Activated T-cell treated with anti-CD3 and anti-CD28 coated beads, Interleukin-2, amount 50 U/mL, for 4 hours (primary cell): ENCODE measurements at places on chromosomes 6 and 20. TPM values are rescaled to one million over a fixed set of nuclear protein-coding genes. Genes with fewer than 3 reads are reported as not detected.

GRCh38 chr6:16327777-16328325 is 89.5 kb downstream of the GMPR start:
- no peak for DNase-seq

GRCh38 chr6:91243436-91243835 is 656.6 kb upstream of the MAP3K7 start:
- no peak for DNase-seq

- DNase-seq = no peak
Measured at GRCh38 chr6:73394577-73395354, at the start of gene DDX43. Gene DDX43 (plus strand): TSS chr6:73394828. CDS start chr6:73394906, 78 bp downstream.

The PNPLA1 gene
- total RNA-seq = 0.13 TPM

DNA sequence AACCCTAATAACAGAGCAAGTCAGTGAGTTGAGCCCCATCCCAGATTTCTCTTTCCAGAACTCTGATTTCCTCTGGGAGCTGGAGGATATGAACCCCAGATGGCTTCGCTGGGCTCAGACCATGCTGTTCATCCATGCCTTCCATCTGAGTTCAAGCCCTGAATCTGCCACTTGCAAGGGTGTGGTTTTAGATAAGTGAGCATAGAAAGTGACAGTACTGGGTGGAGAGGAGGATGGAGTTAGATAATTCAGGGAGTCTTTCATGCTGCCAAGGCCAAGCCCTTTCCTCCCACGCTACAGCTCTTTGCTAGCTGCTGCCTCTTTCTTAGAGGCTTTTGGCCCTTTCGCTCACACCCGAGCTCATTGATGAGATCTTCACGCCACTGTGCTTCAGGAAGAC is 57.2 kb upstream of the MAFB start:
- no peak for DNase-seq

The BPIFB4 gene
- not detected for total RNA-seq

DNA sequence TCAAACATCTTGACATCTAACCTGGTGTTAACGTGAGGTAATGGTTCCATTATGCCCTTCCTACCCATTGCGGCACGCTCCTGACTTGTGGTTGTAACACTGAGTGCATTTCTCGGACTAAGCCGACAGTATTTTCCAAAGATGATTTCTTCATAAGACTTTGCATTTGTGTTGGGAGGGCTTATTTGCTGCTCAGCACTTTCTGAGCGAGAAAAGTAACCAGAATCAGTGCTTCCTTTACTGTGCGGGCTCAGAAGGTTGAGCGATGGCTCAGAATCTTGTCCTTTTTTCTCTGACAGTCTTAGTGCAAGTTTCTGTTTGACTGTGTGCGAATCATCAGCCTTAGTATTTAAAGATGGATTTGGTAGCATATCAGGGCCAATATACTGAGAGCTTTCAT is 171.7 kb downstream of the HIVEP2 start:
- DNase-seq = no peak

DNA sequence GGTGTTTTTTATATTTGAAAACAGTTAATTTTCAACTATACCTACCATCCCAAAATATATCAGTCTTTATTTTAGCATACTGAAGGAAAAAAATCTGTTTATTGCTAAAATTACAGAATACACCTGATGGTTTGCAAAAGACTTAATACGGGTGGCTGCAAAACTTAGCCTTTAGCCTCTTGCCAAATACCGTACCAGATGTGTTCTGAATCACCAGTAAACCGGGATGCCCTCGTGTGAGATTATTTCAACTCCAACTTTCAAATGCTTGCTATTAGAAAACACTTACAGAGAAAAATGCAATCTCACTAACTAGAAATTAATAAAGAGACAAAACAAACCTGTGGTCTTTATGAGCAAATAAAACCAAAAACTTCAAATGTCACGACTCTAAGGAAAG is 36.0 kb downstream of the REV3L start:
- no peak for DNase-seq

DNA sequence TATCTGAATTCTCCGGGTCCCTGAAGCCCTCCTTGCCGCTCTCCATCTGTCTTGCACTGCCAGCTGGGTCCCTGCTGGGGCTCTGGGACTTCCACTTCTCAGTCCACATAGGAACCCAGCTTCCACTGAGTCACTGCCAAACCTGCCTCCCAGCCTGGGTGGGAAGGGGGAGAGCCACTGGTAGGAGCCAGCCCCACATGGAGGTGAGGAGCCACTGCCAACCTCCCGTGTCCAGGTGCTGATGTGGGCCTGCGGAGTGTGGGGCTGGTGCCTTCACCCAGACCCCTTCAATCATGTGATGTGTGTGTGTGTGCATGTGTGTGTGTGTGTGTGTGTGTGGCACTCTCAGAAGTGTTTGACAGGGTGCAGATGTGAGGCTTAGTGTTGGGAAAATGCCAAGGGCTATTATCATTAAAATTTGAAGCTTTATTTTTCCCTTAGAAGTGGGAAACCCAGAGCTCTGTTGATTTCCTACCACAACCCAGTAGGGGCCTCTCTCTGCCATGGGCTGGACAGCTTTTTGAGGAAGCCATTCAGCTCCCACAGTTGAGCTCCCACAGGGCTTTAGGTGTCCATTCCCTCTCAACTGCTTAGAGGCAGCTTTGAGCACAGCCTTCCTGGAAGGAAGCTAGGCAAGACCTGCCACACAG is 9.3 kb upstream of the SGK2 start:
- no peak for DNase-seq

The RGS17 gene
- total RNA-seq = not detected

- DNase-seq = no peak
Measured at GRCh38 chr6:122399055-122399347, 451 bp upstream of the HSF2 start.

- no peak for DNase-seq
Measured at GRCh38 chr20:55746723-55747122, 258.6 kb downstream of the CBLN4 start.

DNA sequence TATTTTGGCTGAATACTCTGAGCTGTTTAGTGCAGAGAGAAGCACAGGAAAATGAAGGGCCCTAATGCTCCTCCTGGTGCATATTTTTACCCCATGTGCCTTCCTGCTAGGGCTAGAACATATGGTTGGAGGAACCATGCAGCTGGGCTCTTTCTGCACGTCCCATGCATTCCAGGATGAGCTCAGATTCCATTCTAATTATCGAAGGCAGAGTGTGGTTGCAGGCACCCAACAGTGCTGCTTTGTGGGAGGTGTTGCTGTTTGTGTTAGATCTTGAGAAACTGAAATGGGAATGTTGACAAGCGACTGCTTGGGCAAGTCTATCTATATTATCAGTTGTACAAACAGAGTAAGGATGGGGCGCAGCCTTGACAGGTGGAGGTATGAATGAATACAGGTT is 419.5 kb downstream of the DHX35 start:
- no peak for DNase-seq

The B3GALT4 gene
- 2.6 TPM for total RNA-seq

- no peak for DNase-seq
Measured at GRCh38 chr20:24959591-24960301, 10.7 kb downstream of the CST7 start.

DNA sequence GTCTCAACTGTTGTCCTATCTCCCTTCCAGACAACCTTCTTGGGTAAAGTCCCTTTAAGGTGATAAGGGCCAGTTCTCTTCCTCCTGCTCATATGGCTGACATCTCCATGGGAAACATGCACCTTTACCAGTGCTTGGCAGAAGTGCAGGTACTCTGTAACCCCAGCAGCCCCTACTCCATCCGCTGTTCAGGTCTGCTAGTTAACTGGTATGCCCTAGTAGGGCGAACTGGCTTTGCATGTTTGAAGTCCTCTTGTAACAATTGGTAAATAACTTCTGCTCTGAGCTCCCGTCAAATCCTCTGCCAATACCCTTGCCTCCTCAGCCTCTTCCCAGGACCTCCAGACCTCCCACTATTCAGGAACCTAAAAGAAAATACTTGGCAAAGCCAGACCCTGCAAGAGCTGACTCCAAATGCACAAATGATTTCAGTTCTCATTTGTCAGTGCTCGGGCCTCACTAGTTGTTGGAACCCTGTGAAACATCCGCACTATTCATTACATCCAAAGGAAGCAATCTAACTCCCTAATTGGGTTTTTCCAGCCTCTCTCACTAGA is 703.7 kb downstream of the MAFB start:
- DNase-seq = no peak

The HLA-DQA1 gene
- 6.6 TPM for total RNA-seq

DNA sequence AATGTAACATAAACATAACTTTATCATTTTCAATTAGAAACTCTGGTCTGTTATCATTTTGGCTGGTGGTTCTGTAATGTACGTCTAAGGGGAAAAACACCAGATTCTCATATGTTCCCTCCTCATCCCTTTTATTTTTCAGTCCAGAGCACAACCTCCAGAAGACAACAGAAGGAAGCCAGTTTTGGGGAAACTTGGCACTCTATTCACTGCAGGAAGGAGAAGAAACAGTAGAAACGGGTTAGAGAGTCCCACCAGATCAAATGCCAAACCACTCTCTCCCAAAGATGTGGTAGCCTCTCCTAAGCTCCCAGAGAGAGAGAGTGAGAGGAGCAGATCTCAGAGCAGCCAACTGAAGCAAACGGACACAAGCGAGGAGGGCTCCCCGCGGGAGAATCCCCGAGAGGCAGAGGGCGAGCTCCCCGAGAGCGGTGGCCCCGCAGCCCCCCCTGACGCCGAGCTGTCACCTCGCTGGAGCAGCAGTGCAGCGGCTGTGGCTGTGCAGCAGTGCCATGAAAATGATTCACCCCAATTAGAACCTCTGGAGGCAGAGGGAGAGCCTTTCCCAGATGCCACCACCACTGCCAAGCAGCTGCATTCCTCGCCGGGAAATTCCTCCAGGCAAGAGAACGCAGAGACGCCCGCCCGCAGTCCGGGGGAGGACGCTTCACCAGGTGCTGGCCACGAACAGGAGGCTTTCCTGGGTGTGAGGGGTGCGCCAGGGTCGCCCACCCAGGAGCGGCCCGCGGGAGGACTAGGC is 117.8 kb downstream of the RTN4IP1 start:
- DNase-seq = peak; percentile 33

DNA sequence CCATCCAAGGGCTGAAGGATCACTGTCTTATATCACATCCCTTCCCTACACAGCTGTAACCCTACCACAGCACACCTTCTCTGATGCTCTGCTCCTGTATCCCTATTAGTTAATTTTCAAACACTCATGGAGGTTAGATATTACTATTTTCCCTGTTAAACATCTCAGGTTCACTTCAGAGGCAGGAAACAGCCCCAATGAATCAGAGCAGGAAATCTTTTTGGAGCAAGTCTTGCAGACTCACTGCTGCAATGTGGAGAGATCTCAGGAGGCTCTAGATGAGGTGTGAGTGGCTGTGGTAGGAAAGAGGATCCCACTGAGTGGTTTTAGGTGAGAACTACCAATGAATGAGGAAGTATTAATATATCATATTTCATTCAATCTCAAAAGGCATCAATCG is 19.7 kb upstream of the HTR1B start:
- DNase-seq = no peak
